Endodermal cell (in vitro differentiated cells): ENCODE measurements at places on chromosomes 11 and 22. TPM values are rescaled to one million over a fixed set of nuclear protein-coding genes. Genes with fewer than 3 reads are reported as not detected.
A peak's percentile ranks its signal among the peaks of the same experiment; 100 is the strongest.

- no peak overlapping the region for H3K4me3 ChIP-seq
- DNase-seq = no peak
- H3K36me3 ChIP-seq = no peaks in the 10 kb centered on the region
- no peaks in the 10 kb centered on the region for H3K4me1 ChIP-seq
- peaks cover 32% of the 10 kb centered on the region for H3K27me3 ChIP-seq
- no peak overlapping the region for H3K27ac ChIP-seq
These were observed 53.9 kb upstream of the TSKU start for GRCh38 chr11:76729214-76729613.

DNA sequence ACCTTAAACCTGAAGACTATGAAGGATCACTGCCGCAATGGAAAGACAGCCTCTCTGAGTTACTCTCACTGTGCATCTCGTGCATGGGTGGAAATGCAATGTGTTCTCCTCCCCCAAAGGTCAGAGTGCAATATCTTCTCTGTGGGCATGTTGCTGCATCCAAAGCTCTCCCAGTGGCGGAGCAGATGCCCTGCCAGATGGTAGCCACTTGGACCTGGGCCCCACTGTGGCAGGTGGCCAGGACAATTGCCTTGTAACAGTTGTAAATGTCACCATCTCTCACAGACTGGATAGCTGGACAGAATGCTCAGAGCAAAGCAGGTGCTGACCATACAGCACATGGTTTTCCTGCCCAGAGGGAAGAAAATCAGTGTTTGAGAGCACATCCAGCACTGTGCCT is 542.0 kb downstream of the FAM181B start:
- H3K27me3 ChIP-seq = no peaks in the 10 kb centered on the region
- H3K4me3 ChIP-seq = no peak overlapping the region
- no peak overlapping the region for H3K27ac ChIP-seq
- DNase-seq = no peak

DNA sequence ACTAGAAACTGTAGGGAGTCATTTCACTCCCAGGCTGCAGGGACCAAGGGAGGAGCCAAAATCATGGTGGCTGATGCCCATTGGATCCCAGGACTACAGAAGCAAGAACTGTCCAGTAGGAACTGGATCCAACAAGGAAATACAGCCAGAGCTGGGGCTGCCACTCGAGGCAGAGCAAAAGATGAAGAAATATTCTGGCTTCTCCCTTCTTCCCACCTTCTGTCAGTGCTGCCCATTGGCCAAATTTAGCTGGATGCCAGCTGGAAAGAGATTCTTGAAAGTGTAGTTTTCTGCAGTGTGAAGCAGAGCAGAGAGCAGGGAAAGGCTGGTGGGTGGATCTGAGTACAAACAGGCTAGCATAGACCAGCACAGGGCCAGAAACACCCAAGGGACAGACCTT is 45.6 kb downstream of the COMMD9 start:
- no peak overlapping the region for H3K4me3 ChIP-seq
- no peaks in the 10 kb centered on the region for H3K27me3 ChIP-seq
- H3K4me1 ChIP-seq = peaks cover 4% of the 10 kb centered on the region
- no peak for DNase-seq
- H3K27ac ChIP-seq = no peak overlapping the region

DNA sequence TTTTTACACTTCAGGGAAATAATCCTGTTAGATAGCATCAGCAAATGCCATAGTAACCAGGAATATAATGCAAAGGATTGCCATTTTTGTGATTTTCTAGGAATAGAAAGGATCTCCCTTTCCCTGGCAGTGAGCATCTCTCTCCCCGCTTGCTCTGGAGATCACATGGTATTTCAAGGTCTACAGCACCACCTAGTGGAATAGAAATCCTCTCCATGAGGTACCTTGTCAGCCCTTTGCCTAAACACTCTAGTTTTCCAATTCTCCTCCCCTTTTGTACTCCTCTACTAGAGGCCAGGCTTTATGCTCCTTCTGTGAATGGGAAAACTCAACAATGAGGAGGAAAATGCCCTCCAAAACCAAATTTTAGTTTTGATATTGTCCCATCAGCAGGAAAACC is 78.4 kb downstream of the XRRA1 start:
- peak; percentile 56 for DNase-seq
- H3K27ac ChIP-seq = no peak overlapping the region
- peaks cover 91% of the 10 kb centered on the region for H3K36me3 ChIP-seq
- H3K4me3 ChIP-seq = peak overlapping the region; percentile 64
- H3K4me1 ChIP-seq = no peaks in the 10 kb centered on the region

INCENP gene
- 52.4 to 116 TPM (median 115 TPM) in 3 replicates for total RNA-seq

- no peaks in the 10 kb centered on the region for H3K27me3 ChIP-seq
- DNase-seq = no peak
- no peak overlapping the region for H3K4me3 ChIP-seq
- no peaks in the 10 kb centered on the region for H3K4me1 ChIP-seq
- H3K27ac ChIP-seq = no peak overlapping the region
These were observed 65.9 kb downstream of the PGR start for GRCh38 chr11:101063706-101064105.

MCHR1 gene
- not detected in 3 replicates for total RNA-seq

SLC25A18 gene
- total RNA-seq = 3.0 to 6.9 TPM (median 5.8 TPM) in 3 replicates

- no peak overlapping the region for H3K27ac ChIP-seq
- H3K4me3 ChIP-seq = no peak overlapping the region
- no peaks in the 10 kb centered on the region for H3K27me3 ChIP-seq
- no peak for DNase-seq
- H3K36me3 ChIP-seq = peaks cover 38% of the 10 kb centered on the region
These were observed 62.2 kb downstream of the CLMP start for GRCh38 chr11:123132881-123133280.

- H3K4me1 ChIP-seq = no peaks in the 10 kb centered on the region
- peaks cover 15% of the 10 kb centered on the region for H3K36me3 ChIP-seq
- no peak overlapping the region for H3K4me3 ChIP-seq
- no peak overlapping the region for H3K27ac ChIP-seq
- DNase-seq = no peak
These were observed 23.3 kb upstream of the SERPIND1 start for GRCh38 chr22:20750461-20751184.

GRCh38 chr11:60240662-60241061 is 2.3 kb downstream of the MS4A4E start:
- H3K4me3 ChIP-seq = no peak overlapping the region
- peaks cover 5% of the 10 kb centered on the region for H3K27me3 ChIP-seq
- no peak overlapping the region for H3K27ac ChIP-seq
- no peaks in the 10 kb centered on the region for H3K36me3 ChIP-seq
- no peaks in the 10 kb centered on the region for H3K4me1 ChIP-seq
- no peak for DNase-seq

DNA sequence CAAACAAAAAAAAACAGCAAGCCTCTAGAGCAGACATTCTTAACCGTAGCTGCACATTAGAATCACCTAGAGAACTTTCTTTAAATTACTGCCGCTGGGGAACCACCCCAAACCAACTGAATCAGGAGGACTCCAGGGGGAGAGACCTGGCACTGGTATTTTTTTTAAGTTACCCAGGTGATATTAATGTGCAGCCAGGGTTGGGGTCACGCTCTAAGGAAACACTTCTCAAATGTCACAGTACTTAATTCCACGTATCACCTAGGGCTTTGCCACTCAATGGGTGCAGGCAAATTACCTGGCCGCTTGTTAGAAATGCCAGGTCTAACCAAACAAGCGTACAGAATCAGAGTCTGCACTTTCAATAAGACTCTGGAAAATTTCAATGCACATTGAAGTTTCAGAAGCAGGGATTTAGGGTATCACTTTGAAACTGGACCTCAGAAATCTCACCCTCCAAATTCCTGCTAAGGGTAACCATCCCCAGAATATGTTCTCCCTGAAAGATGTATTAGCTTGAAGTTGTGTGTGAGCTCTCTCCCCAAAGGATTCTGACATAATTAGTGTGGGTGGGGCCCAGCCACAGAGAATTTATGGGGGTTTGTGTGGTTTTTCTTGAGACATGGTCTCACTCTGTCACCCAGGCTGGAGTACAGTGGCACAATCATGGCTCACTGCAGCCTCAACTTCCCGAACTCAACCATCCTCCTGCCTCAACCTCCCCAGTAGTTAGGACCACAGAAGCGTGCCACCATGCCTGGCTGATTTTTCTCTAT is 12.7 kb upstream of the ISX start:
- no peak for DNase-seq
- H3K36me3 ChIP-seq = no peaks in the 10 kb centered on the region
- H3K4me3 ChIP-seq = no peak overlapping the region
- peaks cover 9% of the 10 kb centered on the region for H3K4me1 ChIP-seq
- no peaks in the 10 kb centered on the region for H3K27me3 ChIP-seq

GRCh38 chr11:18768472-18768901 is 23.1 kb downstream of the PTPN5 start:
- H3K36me3 ChIP-seq = no peaks in the 10 kb centered on the region
- no peak for DNase-seq

PRDM10 gene
- 10.9 and 15.9 TPM in 2 replicates for total RNA-seq

DNA sequence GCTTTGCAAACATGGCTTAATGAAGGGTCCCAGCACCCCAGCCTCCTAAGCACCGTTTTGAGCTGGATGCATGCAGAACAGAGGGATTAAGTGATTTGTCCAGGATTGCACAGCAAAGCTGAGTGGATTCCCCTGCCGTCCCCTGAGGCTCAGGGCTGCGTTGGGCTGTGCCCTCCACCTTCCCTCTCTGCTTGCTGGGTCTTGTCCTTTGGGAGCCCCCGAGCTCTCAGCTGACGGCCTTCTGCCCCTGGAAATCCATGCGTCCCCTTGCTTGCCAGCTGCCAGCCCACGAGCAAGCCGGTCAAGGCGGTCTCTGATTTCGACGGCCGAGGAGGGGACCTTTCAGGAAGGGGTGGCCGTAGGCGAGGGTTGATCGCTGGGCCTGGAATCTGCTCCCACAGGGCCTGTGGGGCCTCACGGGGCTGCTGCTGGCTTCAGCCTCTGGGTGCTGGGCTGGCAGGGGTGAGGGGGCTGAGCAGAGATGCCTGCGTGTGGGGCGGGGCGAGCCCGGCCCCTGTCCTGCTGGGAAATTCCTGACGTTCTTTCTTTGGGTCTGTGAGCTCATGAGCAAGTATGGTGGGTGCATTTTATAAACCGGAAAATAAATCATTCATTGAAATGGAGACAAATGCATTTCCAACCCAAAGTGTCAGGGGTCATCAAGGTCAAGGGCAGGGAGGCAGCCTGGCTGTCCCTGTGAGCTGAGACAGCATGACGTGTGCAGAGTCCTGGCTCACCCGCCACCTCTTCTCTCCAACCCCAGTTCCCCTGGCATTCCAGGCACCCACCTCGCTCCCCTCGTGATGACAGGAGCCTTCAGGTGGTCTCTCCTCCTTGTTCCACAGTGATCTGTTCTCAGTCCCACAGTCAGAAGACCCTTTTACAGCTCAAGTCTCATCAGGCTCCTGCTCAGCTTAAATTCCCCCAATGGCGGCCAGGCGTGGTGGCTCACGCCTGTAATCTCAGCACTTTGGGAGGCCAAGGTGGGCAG is 28.1 kb downstream of the FGF4 start:
- no peak overlapping the region for H3K27ac ChIP-seq
- no peak overlapping the region for H3K4me3 ChIP-seq
- no peak for DNase-seq
- H3K4me1 ChIP-seq = no peaks in the 10 kb centered on the region
- H3K36me3 ChIP-seq = no peaks in the 10 kb centered on the region

- peaks cover 42% of the 10 kb centered on the region for H3K36me3 ChIP-seq
- H3K27me3 ChIP-seq = no peaks in the 10 kb centered on the region
- H3K4me3 ChIP-seq = peak overlapping the region; percentile 94
- H3K27ac ChIP-seq = no peak overlapping the region
- no peak for DNase-seq
These were observed 657 bp downstream of the CWC15 start for GRCh38 chr11:94972700-94973098.

TRIM48 gene
- total RNA-seq = not detected in 2 replicates

DNA sequence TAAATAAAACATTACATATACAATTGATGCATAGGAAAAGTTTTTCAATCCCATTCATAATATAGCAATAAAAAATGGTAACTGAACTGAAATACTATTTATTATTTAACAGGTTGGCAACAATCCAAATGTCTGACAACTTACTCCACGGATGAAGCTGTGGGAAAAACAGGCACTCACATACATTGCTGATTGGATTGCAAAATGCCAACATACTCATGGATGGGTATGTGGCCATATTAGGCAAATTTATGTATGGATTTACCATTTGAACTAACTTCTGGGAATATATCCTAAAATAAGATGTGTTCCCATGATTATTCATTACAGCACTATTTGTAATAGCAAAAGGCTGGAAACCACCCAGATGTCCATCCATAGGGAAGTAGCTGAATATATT is 3.2 kb upstream of the BIRC2 start:
- no peak for DNase-seq
- no peaks in the 10 kb centered on the region for H3K4me1 ChIP-seq
- no peak overlapping the region for H3K27ac ChIP-seq
